NCI-H446 treated with DMSO at 0.1 percent for 48 hours (cell line): ENCODE measurements at places on chromosomes 3 and 15.

GRCh38 chr3:125186800-125187598 is 25.5 kb downstream of the SLC12A8 start:
- no peak for DNase-seq

GRCh38 chr3:174204765-174205164 is 654.4 kb upstream of the NAALADL2 start:
- no peak for DNase-seq

- DNase-seq: no peak
Measured at GRCh38 chr3:52145736-52146110, 8.5 kb downstream of the POC1A start.

DNA sequence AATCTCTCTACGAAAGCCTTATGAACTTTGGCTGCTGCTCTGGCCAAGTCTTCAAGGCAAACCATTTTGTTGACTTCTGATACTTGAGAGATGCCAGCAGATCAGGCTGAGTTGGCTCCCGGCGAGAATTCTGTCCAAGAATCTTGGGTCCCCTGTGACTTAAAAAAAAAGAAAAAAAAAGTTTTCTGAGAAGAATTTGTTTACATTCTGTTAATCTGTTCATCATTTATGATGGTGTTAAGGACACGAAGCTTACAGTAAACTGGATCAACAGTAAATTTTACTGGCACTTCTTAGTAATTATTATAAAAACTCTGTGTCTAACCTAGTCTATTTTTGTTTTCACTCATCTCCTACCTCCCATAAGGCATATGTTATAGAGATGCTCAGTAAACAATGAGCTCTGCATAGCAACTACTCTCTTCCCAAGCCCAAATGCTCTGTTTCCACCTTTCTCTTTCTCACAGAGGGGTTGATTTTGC is 320.9 kb upstream of the RASGRP1 start:
- DNase-seq: no peak

- peak; percentile 89 for DNase-seq
Measured at GRCh38 chr15:56244038-56244810, 545 bp upstream of the RFX7 start.

GRCh38 chr3:120637851-120638559 is 41.9 kb downstream of the NDUFB4 start:
- no peak for DNase-seq

- DNase-seq: peak; percentile 77
Measured at GRCh38 chr3:117278424-117279190, 569.0 kb downstream of the TUSC7 start.
